H54 (cell line): ENCODE measurements at places on chromosomes 6 and 20.

DNA sequence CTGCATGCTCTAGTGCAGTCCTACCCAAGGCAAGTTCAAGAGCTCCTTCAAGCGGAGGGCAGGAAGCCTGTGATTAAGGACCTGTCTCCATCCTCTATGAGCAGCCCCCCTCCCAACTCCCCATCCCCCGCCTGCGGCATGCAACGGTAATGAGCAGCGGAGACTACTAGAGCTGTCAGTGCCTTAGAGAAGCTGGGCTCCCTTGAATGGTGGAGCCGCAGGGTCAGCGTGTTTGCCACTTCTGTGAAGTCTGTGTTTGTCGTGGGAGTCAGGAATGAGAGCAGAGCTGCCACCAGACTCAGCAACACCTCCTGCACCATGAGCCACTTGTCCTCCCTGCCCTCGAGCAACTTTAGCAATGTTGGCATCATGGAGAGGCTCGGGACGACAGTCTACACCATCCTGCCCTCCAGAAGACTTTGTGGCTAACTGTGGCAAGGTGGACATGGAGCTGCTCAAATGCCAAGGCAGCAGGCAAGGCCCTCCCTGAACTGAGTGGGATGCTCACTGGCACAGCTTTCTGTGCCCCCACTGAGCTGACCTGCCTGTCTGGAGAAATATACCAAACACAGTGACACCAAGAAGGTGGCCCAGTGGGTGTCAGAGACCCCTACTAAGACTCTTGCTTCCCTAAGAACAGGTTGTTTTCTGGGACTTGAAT lies 23.8 kb upstream of the SYNDIG1 start:
- no peak for DNase-seq

- DNase-seq, result no peak
Measured at GRCh38 chr6:99618649-99619408, 12.2 kb downstream of the PRDM13 start.

GRCh38 chr6:139582956-139583355 lies 208.5 kb upstream of the CITED2 start:
- no peak for DNase-seq

DNA sequence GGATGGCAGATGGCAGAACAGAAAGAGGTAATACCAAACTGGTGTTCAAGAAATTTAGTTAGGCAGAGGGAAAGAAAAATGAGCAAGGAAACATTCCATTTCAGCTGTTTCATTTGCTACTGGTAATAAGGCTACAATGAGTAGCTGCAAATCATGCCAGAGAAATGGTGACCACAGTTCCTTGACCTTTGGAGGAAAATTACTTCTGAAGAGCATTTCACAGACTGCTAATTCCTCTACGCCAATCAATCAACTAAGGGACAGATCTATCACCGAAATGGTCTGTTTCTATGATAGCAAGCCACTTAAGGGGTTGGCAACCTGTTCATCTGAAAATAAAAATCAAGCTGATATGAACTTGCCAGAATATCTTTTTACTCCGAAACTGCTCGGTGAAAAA lies 119.5 kb downstream of the PTPRK start:
- no peak for DNase-seq

DNA sequence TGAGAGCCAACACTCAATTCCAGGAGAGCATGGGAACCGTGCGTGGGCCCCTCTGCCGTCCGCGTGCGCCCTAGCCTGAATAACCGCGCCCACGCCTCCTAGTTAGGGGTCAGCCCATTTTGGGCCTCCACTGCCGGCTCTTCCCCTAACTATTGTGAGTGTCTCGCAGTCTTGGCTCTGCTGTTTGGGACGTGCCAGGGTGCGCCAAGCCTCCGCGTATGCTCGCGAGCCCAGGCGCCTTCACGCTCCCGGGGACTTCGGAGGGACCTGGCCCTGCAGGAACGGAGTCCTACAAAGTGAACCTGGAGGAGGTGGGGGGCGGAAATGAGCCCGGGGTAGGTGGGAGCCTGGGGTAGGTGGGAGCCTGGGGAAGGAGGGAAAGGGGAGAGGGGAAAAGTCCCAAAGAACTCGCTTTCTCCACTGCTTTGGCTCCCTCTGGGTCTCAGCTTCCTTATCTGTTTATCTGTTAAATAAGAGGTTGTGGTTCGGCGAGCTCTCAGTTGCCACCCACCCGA lies 873 bp upstream of the GCM2 start:
- no peak for DNase-seq

- no peak for DNase-seq
Measured at GRCh38 chr6:102038964-102039363, 645.5 kb downstream of the GRIK2 start.
